ENCODE measurements at places on chromosomes 1 and 21.

DNA sequence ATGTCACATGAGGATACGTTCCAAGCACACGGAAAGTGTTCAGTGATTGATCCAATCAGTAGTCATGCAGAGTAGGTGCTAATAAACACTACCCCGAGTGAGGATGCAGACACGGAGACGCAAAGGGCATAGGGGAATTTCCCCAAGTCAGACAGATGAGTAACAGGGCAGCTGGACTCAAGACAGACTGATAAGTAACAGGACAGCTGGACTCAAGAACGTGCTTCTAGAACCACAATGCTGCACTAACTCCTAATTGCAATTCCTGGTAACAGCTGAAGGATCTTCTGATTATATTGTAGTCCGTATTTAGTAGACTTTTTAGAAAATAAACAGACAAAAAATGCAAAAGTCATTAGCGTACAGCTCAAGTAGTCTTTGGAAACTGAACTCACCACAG lies 1.9 kb upstream of the OR2T10 start:
- DNase-seq, result no peak

GRCh38 chr1:232452736-232453440 lies 177.0 kb downstream of the SIPA1L2 start:
- no peak for DNase-seq

- DNase-seq, result peak; percentile 14
These were observed 61.7 kb upstream of the GJA8 start for GRCh38 chr1:147840909-147841308.

DNA sequence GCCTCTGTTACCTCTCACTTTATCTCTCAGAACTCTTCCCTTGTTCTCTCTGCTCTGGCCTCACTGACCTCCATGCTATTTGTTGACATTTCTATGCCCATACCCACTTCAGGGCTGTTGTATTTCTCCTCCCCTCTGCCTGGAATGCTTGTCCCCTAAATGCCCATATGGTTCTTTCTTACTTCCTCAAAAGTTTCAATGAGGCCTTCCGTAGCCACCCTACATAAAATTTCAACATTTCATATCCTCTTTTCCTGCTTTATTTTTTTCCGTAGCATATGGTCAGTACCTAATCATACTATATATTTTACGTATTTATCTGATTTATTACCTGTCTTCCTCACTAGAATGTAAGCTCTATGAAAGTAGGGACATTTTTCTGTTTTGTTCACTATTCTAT lies 47.1 kb upstream of the ZYG11A start:
- DNase-seq, result no peak

GRCh38 chr1:21966247-21967000 lies 10.4 kb upstream of the CELA3B start:
- DNase-seq, result no peak

- no peak for DNase-seq
These were observed 6.7 kb downstream of the C1orf115 start for GRCh38 chr1:220696863-220697231.

DNA sequence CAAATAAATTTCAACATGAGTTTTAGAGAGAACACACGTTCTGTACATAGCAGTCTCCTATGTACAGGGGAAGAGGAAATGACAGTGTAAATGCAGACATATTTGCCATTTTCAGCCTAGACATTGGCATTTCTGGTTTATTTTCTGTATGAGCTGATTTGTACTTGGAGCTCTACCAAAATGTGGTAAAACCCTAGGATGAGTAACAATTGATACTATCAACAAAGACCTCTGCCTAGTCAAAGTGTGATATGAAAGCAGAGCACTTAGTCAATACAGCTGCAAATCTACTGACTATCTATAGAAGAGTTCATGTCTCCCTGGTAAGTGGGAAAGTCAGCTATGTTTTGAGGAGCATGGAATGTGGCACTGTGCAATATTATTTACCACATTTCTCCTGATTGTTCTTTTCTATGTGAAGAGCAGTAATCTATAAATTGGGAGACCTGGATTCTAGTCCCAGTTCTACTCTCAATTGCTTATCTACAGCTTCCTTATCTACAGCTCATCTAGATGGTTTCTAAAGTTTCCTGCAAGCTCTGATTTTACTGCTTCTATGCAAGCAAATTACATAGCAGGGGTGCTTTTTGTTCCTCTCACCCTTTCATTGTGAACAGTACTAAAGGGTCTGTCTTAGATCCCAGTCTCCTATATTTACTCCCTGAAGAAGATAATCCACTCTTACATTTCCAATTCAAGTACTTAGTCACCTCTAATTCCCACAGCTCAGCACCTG lies 334.2 kb downstream of the NTNG1 start:
- no peak for DNase-seq

DNA sequence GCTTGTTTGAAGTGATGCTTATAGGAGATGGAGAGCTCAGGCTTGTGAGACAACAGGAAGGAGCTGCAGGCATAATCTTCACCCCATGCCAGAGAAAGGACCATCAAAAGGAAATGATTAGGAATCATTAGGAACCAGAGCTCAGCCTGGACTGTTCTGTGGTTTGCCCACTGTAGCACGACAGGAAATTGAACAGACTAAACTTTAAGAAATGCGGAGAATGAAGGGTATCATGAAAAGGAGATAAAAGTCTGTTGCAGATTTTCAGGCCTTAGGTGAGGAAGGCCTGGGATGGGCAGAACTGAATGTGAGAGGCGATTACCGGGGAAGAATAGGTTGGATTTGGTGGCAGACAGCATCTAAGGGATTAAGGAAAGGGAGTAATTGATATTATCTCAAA lies 292.0 kb upstream of the PLXNA2 start:
- no peak for DNase-seq

DNA sequence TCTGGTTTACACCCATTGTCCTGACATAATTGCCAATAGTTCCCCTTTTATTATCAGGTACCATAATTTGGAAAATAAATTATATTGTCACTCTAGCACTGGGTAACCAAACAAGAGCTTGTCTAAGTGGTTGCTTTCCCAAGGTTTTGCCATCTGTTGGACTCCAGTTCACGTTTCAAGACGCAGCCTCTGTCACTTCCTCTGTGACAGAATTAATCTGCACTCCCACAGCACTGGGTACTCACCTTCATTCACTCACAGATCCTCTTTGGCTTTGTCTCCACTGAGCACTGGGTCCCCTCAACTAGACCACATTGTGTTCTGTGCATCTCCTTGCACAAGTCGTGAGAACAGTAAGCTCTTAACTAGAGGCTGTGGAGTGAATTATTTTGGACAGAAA lies 123.6 kb upstream of the JUN start:
- DNase-seq, result no peak

- DNase-seq, result no peak
These were observed 17.0 kb downstream of the LPGAT1 start for GRCh38 chr1:211813590-211813989.

- no peak for DNase-seq
These were observed 40.4 kb downstream of the TRIM11 start for GRCh38 chr1:228366062-228366865.

DNA sequence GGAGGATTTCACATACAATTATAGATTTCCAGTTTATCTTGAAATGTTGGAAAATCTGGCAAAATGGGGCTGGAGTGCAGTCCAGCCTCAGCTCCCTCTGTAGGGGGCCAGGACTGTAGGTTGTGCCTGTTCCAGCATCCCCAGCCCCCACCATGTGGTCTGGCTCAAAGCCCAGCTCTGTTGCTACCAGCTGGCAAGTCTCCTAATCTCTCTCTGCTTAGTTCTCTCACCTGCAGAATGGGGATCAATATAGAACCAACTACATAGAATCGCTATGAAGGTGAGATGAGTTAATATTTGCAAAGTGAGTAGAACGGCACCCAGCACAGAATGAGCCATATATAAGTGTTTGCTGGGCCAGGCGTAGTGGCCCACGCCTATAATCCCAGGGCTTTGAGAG lies 50.0 kb upstream of the TARDBP start:
- DNase-seq, result no peak

DNA sequence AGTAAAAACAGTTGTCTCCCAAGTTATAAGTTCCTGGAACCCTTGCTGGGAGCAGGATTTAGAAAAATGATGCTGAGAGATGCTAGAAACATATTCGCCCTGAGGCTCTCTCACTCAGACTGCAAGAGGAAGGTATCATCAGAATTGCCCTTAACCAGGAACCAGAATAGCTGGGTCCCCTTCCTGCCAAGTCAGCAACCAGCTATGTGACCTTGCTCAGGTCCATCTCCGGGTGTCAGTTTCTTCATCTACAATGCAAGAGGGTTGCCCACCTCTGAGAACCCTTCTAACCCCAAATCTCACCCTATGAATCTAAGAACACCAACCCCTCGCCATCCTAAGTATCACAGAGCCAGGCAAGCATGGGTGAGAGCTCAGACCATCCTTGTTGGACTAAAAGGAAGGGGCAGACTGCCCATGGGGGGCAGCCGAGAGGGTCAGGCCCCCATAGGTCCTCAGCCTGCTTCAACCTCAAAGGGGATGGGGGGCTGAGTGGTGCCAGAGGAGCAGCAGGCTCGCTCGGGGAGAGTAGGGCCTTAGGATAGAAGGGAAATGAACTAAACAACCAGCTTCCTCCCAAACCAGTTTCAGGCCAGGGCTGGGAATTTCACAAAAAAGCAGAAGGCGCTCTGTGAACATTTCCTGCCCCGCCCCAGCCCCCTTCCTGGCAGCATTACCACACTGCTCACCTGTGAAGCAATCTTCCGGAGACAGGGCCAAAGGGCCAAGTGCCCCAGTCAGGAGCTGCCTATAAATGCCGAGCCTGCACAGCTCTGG lies 390 bp upstream of the S100A9 start:
- DNase-seq, result no peak

- DNase-seq, result no peak
These were observed 31.6 kb downstream of the AGT start for GRCh38 chr1:230682274-230682673.

GRCh38 chr1:18724801-18725200 lies 94.2 kb downstream of the PAX7 start:
- no peak for DNase-seq
